OCI-LY7 (cell line): ENCODE measurements at places on chromosomes 2 and 18. TPM values are rescaled to one million over a fixed set of nuclear protein-coding genes. Genes with fewer than 3 reads are reported as not detected.

DNA sequence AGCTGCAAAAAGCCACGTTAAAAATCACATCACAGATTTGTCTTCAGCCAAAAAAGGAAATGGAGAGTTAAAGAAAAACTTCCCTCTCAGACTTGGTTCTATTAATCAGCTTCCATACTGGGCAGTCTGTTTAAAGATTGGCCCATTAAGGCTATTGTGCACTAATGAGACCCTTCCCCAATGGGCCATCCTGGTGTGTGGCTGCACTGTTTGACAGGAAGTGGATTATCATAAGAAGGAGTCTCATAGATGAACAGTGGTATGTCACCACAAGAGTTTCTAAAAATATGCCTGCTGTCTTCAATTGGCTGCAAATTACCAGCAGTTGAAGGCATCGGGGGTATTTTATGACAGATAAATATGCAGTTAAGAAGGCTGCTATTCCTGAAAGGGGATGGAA lies 247.6 kb upstream of the THSD7B start:
- no peak for DNase-seq

DNA sequence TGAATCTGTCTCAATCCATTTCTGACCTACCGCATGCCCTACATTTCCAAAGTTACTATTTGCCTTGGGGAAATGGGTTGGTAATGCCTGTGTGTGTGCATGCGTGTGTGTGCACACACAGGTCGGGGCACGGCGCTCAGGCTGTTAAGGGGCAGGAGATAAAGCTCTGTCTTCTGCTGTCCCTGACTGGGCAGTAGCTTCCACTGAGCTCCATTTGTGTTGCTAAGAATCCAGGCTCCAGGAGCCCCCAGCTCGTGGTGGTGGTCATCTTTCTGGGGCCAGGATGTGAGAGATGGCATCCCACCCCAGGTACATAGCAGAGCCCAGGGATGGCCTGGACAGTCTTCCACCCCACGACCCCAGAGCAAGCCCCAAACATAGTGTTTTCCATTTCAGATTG lies 66.7 kb upstream of the HS6ST1 start:
- DNase-seq: no peak

DNA sequence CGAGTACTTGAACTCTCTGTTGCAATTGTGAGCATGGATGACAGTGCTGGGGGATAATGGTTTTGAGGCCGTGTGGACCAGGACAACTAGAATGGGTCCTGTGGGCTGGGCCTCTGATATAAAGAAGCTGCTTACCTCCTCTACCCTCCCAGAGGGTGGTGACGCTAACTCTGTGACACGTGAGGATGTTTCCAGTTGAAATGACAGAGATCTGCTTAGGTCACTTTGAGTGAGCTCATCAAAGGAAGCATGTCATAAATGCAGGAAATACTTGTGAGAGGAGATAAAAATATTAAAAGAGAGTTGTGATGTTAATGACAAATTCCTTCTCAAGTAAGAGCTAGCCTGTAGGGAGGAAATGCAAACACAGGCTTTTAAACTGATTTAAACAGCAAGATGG lies 16.4 kb downstream of the RMC1 start:
- no peak for DNase-seq

DNA sequence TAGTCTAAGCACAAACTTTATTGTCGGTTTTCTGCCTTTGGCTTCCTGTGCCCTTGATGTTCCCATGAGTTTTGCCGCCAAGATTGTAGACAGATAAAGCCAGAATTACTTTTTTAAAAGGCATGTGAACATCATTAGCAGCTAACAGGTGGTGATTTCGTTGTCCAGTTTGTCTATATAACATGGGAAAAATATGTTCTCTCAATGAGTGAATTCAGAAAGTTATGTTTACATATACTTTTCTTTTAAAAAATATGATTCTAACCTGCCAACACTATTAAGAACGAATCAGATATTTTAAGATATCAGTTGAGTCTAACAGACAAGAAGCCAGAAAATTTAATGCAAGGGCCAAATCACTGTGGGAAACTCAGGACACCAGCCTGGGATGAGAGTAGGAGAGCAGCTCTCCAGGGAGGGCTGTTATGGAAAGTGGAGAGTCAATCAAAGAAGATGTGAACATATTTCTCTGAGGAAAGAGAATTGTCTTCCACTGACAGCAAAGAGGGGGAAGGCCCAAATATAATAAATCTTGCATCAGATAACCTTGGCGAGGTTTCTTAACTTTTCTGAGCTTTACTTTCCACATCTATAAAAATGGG lies 311.3 kb downstream of the ARHGAP15 start:
- no peak for DNase-seq

- no peak for DNase-seq
These were observed 1200.6 kb upstream of the PIK3C3 start for GRCh38 chr18:40754477-40754876.

GRCh38 chr2:159539701-159540100 lies 76.6 kb downstream of the BAZ2B start:
- DNase-seq: no peak

DNA sequence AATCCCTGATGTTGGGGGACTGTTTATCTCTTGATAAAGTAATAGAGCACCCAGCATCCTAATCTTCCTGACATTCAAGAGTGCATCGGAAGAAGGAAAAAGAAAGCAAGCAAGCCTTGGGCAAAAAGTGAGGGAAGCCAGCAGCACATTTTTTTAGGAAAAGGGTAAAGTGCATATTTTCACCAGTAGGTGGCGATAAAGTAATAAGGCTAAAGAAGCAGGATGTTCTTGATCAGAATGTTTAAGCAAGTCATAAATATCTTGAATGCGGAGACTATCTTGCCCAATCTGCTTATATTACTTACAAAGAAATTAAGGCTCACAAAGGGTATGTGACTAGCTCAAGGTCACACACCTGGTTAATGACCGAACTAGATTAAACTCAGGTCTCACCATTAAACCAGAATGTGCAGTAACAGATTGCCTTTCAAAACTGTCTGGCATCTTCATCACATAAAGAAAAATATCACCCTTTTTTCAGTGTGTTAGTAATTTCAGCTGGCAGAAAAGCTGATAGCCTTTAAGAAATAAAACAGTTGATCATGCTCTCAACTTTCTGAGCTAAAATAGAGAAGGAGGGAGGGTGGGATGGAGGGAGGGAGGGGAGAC lies 83.8 kb downstream of the VIT start:
- peak; percentile 62 for DNase-seq

Gene TLX2
- total RNA-seq: not detected in 2 replicates
